Occipital lobe (tissue), 3 donors: ENCODE measurements at places on chromosomes 7 and 10. TPM values are rescaled to one million over a fixed set of nuclear protein-coding genes. Genes with fewer than 3 reads are reported as not detected.

Gene FZD1
- 10.0 TPM for total RNA-seq

Gene PRKG1
- total RNA-seq: 24.2 TPM

Gene TMEM60
- total RNA-seq: 17.6 TPM

GRCh38 chr10:7756360-7756992 lies 31.3 kb downstream of the KIN start:
- no peak for DNase-seq

DNA sequence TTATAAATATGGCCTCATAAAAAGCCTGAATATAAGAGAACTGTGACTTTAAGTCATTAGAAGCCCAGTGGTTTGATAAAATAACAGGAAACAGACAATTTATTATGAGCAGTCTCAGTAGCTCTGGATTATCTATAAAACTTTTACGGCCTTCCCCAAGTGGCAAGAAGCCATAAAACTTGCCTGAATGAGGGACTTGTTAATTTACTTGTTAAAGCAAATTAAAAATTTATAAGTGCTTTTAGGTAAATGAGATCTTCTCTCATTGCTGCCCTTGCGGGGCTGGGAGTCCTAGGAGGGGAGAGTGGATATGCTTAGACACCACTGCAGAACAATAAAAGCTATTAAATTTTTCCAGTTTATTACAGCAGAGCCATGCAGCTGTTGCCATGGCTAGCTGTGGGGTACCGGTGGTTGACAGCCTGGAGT lies 499.9 kb downstream of the AUTS2 start:
- DNase-seq: no peak

DNA sequence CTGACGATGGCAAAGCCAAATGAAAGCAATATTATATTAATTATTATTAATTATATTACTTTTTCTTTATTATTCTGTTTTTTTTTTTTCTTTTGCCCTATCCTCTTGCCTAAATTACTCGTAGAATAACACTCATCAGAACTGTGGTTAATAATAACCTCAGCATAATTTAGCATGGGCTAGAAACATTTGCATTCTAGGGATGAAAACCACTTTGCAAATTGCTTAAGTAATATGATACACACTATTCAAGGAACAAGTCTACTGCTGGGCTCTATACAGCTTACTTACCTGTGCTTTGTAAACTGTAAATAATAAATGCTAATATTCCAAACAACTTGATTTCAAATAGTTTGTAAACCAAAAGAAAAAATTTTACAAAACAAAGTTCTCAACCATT lies 375.8 kb downstream of the HGF start:
- no peak for DNase-seq
